ENCODE measurements at places on chromosomes 7 and 10.

- no peak for DNase-seq
Measured at GRCh38 chr10:95532536-95532935, 28.6 kb downstream of the SORBS1 start.

DNA sequence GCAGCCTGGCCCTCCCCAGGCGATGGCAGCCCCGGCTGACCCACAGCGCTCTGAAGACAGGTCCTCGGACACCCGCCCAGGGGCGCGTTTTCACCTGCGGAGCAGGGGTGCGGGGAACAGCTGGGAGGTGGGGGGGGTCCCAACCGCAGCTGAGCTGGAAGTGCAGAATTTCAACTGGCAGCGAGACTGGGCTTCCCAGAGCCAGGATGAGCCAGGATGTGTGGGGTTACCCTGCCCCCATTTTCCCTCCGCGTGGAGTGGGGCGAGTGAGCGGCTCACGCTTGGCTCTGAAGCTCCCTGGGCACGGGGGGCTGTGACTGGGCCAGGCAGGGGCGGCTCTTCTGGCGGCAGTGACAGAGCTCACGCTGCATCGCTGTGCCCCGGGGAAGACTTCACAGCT is 70.2 kb downstream of the DNAJB6 start:
- no peak for DNase-seq

DNA sequence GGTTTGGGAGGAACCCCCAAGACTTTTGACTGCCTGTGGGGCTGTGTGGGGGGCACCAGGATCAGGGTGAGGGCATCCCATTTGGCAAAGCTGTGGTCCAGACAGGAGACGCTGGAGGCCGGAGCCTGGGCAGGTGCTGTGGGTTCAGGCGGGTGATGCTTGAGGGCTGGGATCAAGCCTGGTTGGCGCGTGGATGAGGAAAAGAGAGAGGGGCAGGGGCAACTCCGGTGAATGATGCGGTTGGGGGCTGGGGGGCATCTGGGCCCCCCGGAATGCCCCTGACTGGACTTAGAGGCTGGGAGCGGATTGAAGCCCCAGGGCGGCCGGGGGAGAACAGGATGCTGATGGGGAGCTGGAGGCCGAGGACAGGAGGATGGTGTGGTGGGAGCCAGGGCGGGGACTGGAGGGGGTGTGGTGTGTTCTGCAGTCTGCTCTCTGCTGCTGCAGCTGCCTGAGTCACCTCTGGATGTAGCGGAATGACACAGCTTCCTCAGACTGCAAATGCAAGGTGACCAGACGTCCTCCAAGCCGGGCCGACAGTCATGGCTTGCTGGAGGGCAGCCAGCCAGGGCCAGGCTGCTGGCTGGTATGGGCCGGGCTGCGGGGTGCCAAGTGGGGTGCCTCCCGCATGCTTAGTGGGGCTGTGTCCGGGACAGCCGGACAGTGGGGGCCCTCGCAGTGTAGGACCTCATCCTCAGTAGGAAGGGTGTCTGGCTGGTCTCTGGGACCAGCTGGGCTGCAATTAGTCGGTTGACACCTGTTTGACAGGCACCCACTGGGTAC is 3.2 kb downstream of the MAFK start:
- DNase-seq, result no peak

GRCh38 chr10:62433901-62434300 is 59.7 kb downstream of the ZNF365 start:
- DNase-seq, result no peak

GRCh38 chr10:48805411-48805810 is 120.7 kb downstream of the WDFY4 start:
- DNase-seq, result no peak

DNA sequence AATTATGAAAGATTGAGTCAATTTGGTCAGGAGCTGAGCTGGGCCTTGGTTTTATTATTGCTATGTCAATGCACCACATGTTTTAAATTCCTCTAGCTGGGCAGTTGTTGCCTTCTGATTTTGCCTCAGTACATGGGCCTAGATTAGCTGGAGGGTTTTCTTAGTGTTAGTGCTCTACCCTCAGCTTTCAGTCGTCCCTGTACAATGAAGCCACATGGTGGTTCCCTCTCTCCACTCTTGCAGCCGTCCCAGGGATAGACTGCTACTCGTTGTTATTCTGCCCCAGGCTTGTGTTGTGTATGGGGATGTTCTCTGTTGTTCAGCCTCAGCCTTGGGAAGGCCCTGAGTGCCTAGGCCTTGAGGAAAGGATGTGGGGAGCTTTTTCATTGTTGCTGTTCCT is 37.0 kb downstream of the NHLRC2 start:
- DNase-seq, result no peak

- DNase-seq, result no peak
Measured at GRCh38 chr10:67269828-67270227, 344.0 kb downstream of the LRRTM3 start.

GRCh38 chr7:70589590-70589989 is 542.4 kb upstream of the GALNT17 start:
- no peak for DNase-seq

DNA sequence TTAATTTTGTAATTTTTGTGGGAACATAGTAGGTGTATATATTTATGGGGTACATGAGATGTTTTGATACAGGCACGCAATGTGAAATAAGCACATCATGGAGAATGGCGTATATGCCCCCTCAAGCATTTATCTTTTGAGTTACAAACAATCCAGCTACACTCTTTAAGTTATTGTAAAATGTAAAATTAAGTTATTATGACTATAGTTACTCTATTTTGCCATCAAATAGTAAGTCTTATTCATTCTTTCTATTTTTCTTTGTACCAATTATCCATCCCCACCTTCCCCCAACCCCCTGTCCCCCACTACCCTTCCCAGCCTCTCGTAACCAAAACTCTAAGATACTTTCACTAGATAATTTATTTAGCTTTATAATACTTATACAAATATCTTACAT is 7.8 kb upstream of the PNPLA8 start:
- DNase-seq, result no peak

- DNase-seq, result no peak
Measured at GRCh38 chr10:34155812-34156211, 659.3 kb downstream of the PARD3 start.

GRCh38 chr10:8040651-8041050 is 13.8 kb upstream of the GATA3 start:
- DNase-seq, result no peak

DNA sequence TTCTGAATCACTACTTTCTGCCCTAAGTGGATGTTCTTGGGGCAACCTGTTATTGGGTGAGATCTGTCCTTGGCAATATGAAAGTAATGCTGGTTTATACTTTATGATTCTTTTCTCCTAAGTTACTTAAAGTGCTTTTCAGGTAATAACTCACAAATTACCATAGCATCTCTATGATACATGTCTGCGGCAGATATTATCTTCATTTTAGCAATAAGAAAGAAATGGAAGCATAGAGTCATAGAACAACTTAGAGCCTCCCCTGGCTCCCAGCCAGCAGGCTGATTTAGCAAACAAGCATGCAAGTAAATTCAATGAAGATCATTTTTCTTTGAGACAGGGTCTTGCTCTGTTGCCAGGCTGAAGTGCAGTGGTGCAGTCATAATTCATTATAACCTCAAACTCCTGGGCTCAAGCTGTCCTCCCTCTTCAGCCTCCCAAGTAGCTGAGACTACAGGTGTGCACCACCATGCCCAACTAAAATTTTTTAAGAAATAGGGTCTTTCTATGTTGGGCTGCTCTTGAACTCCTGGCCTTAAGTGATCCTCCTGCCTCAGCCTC is 38.1 kb upstream of the GRM8 start:
- DNase-seq, result no peak

GRCh38 chr10:112986544-112987190 is 36.6 kb downstream of the TCF7L2 start:
- peak; percentile 20 for DNase-seq

- no peak for DNase-seq
Measured at GRCh38 chr10:127073666-127074065, 122.7 kb downstream of the INSYN2A start.

DNA sequence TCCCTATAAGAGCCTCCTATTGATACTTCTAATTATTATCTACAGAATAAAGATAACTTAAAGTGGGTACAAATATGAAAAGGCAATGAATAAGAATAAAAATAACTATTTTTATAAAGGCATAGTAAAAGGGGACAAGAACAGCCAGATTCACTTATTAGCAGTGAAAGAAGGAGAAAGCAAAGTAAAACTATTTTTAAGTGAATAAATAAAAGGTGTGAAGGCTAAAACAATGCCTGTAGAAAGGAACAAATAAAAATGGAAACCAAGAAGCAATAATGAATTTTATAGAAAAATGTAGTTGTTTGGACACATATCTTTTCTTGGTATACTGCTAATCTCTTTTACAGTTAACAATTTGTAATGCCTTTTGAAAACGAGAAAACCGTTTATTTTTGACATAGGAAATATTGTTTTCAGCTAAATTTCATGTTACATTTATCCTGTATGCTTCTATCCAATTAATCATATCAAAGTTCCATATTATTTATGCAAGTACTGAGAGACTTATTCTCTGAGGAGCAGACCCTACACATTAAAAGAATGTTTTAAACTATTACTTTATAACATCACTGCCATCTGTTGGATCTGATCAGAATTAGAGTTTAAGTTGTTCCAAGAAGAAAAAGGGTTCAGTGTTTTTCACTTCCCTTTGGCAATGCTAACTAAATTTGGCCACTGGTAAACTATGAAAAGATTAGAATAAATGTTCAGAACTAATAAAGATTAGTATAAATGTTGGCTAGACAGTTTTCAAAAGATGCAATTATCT is 59.1 kb downstream of the ARMC3 start:
- peak; percentile 44 for DNase-seq

- DNase-seq, result no peak
Measured at GRCh38 chr7:151819866-151820265, 57.0 kb downstream of the PRKAG2 start.

DNA sequence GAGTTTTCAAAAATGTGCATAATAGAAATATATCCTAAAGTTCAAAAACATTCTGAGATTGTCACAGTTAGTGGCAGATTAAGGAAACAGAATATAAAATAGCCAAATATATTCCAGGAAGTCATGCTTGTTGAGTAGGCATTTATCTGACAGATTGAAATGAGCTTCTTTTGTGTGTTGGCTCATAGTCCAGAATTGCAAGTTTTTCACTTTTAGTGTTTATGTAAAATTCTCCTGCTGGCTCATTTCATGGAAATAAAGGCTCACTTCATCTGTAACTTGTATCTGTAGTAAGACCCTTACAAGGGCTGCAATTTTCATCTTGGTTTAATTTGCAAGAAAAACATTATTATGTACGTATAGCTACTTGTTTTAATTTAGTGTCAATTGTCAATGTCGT is 93.5 kb downstream of the MCU start:
- DNase-seq, result no peak

DNA sequence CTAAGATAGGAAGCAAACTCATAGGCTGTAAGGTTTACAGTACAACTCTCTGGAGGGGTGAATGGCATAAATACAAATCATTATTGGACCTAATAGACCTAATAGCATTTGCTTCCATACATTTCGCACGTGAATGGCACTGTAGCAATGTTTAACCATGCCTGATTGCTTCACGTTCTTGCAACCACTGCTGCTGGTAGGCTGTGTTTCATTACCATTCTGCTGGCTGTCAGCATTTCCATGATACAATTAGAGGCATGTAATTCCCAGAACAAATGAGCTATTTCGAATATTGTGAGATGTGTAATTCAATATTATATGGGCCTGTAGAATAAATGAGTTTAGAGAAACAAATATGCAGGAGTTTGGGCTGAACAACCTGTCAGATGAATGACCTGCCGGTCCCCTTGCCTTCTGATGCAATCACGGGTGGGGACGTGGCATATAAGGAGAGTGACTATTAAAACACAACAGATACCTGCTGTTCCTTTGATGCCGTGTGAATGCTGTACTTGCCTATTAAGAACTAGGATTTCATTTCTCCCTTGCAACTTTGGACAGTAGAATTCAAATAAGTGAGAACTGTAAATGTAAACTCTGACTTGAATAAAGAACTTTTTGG is 393.4 kb downstream of the ACTR3B start:
- DNase-seq, result no peak
